DMS153 (cell line): ENCODE measurements at places on chromosomes 6 and 20.
A peak's percentile ranks its signal among the peaks of the same experiment; 100 is the strongest.

DNA sequence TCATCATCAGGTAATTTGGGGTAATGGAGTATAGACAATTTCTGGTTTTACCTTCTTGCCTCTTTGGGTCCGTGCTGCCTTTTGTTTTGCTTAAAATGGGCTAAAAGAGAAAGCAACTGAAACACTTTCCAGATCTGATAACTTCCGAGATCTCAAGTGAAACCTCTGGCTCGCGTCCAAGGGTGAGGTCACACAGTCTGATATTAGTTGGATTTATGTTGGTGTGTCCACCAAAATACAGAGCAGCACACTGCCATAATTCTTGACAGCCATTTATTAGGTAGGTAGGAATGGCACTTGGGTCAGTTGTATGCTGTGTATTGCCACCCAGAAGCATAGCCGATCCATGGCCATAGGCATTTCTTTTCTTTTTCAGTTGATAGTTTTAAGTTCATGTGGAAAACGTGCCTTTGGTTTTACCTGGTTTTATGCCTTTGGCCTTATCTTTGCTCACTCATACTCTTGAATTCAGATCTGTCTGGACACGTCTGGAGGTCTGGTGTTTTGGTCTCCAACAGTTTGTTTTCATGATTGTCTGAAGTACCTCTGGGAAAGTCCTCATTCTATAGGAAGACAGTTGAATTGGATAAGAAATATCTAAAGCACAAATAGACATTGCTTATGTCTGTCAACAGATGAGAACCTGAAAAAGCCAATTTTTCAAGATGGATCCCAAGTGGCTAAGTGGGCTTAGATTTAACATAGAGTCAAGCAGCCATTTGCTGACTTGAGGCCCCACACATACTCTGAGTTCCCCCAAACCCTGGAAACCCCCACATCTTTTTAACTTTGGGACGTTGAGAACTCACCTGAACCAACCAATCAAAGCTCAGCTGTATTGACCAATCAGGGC, 320.8 kb downstream of the SOX4 start:
- DNase-seq, result peak; percentile 57

- no peak for DNase-seq
These were observed 423.6 kb downstream of the HAO1 start for GRCh38 chr20:7516621-7517111.

- DNase-seq, result no peak
These were observed 530.4 kb downstream of the QKI start for GRCh38 chr6:163944897-163945296.

DNA sequence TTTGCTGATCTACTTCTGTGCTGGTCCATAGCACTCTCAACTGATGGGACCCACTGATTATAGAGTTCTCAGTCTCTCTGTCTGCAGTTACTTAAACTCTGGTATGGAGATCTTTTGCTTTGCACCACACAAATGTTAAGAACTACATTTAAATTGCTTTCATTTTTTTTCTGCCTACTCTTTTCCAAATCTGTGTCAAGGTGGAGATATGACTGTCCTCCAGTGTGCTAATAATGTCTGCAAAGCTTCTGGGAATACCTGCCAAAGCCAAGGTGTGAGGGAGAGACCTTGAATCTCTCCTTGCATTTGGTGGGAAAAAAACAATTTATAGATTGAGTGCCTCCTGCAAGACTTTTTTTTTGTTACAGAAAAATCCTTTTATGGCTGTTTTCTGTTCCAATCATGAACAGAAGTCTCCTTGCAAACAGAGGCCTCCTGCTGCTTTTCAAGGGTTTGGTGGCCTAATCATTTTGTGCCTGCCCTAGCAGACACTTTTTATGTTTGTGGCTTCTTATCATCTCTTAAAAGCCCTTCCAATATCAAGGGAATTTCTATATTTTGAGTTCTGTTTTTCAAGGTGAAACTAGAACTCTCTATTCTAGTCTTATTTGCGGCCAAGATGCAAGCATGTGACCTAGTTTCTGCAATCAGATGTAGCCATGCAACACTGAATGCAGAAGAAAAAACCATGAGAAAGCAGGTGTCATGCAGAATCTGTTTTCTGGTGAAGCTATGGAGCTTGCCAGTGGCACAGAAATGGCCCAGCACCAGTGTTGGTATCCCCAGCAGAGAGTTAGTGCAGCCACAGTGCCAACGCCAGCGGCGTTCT, 23.2 kb upstream of the AKIRIN2 start:
- DNase-seq, result no peak

DNA sequence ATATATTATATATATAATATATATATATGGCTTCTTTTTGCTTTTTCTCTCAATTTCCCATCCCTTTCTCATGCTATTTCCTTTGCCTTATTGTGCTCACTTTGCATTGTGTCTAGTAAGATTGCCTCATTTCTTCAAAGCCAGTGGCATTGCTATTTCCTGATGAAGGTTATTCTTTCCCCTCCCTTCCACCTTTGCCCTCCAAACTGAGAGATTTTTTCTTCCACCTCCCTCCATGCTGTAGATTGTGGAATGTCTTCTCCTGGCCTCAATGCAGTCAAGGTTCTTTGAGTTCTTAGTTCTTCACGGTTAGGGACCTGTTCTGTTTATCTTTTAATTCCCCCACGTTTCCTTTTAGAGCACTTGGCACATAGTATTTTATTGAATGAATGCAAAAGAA, 17.2 kb downstream of the SH3BGRL2 start:
- no peak for DNase-seq

GRCh38 chr6:170043150-170043819, 247.6 kb downstream of the DLL1 start:
- DNase-seq, result no peak

DNA sequence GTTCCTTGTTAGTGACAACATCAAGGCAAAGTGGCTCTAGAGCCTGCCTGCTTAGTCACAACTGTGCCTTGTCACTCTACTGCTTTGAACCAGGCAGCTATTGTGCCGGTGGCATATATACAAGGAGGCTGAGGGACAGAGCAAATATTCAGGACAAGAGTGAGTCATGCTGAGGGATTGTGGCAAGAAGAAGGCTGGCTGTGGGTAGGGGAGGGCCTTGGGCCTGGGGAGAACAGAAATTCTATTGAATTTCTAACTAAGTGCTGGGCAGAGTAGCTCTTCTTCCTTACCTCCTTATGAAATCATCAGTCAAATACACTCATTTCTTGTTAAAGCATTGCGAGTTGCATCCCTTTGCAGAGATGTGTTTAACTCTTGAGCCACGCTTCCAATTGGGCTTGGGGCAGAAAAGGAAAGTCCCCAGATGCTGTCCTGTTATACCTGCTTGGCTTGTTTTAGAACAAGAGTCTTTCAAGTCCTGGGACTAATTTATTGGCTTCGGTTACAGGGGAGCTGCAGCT, 59.7 kb downstream of the PFDN4 start:
- peak; percentile 11 for DNase-seq

DNA sequence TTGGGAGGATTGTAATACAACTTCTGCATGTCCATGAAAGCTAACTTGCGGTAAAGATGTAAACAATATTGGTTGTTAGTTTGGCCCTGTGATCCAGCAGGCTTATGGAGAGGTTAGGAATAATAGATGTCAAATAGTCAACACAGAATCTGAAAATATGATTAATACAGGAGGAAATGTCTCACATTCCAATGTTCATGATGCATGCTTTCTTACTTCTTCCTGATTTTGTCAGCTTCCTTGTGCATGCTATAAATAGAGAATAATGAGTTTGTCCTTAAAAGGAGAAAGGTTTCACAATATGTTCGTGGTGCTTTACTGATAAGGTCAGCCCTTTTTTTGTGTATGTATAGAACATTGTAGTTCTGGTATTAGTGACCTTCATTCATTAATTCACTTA, 136.7 kb downstream of the MMUT start:
- no peak for DNase-seq

GRCh38 chr20:3786665-3787323, at the start of gene CENPB:
Gene CENPB, minus strand, starts transcription at chr20:3786740. Its CDS starts 257 bp downstream, at chr20:3786483.
- peak; percentile 75 for DNase-seq

- no peak for DNase-seq
These were observed 100.3 kb downstream of the EDN3 start for GRCh38 chr20:59400708-59401107.

- no peak for DNase-seq
These were observed 41.1 kb upstream of the SAMD5 start for GRCh38 chr6:147467428-147467827.

- DNase-seq, result no peak
These were observed 4.2 kb upstream of the UBE2J1 start for GRCh38 chr6:89356642-89357170.

DNA sequence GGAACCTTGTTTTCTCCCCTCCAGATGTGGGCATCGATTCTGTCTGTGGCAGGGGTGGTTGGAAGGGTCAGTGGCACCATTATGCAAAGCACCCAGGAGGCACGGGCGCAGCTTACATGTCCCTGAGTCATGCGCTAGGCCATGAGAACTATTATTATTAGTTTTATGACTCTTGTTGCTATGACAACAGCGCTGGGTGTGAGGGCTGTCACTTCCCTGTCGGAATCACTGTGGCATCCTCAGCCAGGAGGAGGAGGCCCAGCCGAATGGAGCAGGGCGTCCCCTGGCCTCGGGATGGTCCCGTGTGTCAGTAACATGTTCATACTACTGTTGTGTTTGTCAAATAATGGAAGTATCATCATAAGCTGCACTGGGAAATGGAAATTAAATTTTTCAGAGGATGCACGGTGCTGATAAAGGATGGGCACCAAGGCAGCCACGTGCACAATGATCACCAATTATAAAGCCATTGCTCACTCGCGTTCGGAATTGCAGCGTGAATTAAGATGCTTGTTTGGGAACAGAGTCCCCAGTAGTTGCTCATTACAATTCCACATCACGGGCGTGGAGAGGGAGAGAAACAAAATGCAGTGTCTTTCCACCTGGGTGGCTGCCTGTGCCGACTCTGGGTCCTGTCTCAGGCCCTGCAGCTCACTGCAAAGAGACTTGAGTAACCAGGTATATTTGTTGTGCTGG, 247.9 kb downstream of the CDH4 start:
- DNase-seq, result no peak

DNA sequence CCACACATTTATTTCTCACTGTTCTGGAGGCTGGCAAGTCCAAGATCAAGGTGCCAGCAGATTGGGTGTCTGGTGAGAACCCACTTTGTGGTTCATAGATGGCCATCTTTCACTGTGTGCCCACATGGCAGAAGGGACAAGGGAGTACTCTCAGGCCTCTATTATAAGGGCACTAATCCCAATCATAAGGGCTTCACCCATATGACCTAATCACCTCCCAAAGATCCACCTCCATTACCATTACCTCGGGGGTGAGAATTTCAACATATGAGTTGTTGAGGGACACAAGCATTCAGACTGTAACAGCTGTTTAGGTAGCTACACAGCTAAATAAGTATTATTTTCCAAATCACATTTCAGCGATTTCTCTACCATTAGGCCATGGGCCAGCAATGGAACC, 2.5 kb upstream of the PRND start:
- DNase-seq, result no peak

GRCh38 chr6:70889270-70889669, 67.6 kb downstream of the B3GAT2 start:
- DNase-seq, result no peak

DNA sequence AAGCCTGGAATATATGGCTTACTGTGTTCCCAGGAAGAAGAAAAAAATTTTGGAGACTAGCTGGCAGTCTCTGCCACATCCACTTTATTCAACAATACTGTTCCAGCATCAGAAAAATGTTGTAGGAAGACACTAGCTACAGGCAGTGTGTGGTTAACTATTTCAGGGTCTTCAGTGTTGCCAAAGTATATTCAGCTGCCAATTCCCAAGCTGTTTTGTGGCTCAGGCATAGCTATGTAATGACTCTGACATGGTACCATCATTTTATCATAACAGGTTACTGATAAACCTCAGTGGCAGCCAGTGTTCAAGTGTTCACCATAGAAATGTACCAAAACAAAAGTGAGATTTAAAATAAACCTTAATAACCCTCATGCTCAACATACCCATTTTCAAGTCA, 503.1 kb downstream of the ADGRB3 start:
- DNase-seq, result no peak

GRCh38 chr6:55886185-55886836, 10.9 kb upstream of the BMP5 start:
- DNase-seq, result no peak

- no peak for DNase-seq
These were observed 1.4 kb upstream of the MANBAL start for GRCh38 chr20:37288091-37288490.

DNA sequence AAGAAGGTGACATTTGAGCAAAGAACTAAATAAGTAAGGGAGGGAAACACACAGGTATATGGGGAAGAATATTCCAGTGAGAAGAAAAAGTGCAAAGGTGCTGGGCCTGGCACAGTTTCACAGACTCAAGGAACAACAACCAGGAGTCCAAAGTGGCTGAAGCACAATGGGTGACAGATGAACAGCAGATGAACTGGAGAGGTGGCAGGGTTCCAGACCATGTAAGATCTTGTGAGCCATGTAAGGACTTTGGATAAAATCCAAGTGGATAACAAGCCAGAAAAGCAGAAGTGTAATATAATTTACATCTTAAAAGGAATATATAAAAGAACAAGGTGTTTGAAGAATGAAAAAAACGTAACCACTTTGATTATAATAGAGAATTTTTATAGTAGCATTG, 87.9 kb downstream of the MMS22L start:
- no peak for DNase-seq

DNA sequence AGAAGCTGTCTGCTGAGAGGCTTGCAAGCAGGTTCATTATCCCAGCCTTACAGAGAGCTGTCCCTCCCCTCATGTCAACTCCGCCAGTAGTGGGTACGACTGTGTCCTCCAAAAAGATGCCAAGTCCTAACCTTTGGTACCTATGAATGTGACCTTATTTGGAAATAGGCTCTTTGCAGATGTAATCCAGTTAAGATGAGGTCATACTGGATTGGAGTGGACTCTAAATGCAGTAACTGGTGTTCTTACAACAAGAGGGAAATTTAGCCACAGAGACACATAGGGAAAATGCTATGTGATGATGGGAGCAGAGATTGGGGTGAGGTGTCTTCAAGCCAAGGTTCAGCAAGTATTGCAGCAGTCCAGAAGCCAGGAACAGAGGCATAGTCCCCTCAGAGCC, 90.8 kb upstream of the FOXP4 start:
- DNase-seq, result no peak

GRCh38 chr20:50306478-50307423, 116.1 kb downstream of the CEBPB start:
- no peak for DNase-seq

- no peak for DNase-seq
These were observed 25.2 kb downstream of the TRIM38 start for GRCh38 chr6:25987845-25988244.

GRCh38 chr20:51463998-51464397, 78.5 kb downstream of the NFATC2 start:
- no peak for DNase-seq
